Jurkat, Clone E6-1 (cell line): ENCODE measurements at places on chromosomes 4 and X.
A peak's percentile ranks its signal among the peaks of the same experiment; 100 is the strongest.

DNA sequence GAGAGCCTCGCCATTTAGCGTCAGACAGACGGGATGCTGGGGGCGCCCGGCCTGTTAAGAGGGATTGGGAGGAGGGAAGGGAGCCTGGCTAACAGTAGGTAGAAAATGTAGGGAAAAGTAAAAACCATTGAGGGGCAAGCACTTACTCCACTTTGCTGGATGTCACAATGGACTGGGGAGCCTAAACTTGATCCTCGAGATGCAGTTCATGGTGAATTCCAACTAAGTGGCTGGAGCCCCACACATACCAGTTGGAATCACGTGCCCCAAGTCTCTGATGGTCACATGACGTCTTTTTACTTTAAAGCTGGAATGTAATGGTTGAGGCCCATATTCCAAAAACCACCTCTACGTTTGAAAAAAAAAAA, 1.5 kb downstream of the PLS3 start:
- DNase-seq, result no peak

DNA sequence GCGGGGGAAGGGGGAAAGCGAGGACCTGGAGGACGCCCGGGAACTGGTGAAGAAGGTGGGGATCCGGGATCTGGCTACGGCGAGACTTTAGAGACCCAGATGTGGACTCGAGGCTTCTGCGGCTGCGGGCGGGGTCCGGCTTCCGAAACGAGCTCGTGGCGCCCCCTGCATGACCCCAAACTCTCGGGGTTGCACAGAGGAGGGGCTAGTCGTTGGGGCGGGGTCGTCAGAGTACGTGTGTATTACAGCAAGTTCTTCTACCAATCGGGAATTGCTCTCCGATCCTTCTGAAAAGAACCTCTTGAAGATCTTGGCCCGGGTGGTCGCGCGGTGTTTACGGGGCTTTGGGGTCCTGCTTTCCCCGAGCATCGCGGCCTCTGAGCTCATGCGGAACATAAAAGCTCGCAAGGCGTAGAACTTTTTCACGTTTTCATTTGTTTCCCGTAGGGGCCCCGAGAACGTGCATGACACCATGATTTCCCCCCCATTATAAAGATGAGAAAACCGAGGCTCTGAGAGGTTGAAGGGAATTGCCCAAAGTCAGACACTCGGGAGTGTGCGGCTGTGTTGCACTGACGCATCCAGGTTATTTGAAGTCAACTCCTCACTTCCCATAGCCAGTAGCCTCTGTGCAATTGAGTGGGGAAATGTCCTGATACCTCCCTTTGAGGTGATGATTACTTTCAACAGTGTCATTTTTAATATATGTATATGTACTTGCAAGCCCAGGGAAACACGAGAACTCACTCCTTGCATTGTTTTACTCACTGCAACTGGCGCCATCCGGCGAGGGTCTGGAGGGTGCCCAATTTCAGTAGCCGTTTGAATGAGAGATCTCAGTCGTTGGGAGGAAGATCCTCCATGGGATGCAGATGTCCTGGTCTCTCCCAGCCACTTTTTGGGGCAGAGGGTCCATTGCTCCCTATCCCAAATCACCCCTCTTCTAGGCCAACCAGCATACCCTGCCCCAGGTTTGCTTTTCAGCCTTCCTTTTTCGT, at the start of gene BEND4:
Gene BEND4, minus strand, starts transcription at position 149 of the 998 bp plus-strand sequence. CDS start 512 bp downstream, outside the sequence.
- DNase-seq, result peak; percentile 78

- no peak for DNase-seq
These were observed 86.2 kb upstream of the HPRT1 start for GRCh38 chrX:134373736-134374135.

- no peak for DNase-seq
These were observed 813.8 kb upstream of the HTR2C start for GRCh38 chrX:113770071-113770470.

DNA sequence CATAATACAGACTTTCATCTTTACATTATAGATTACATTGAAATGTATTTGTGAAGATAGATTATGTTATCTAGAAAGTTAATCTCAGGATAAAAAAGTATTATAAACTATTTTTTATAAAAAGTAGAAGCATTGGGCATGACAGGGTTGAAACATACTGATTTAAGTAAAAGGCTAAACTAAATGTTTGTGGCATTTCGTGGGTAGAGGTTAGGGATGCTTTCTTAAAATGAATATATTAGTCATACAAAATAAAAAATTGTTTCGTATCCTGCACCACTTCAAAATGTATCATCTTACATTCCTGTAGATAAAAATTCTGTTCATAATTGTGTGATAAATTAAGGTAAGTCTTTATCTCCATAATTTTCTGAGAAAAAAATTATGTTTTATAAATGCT, 603.6 kb downstream of the SPRY1 start:
- DNase-seq, result no peak

DNA sequence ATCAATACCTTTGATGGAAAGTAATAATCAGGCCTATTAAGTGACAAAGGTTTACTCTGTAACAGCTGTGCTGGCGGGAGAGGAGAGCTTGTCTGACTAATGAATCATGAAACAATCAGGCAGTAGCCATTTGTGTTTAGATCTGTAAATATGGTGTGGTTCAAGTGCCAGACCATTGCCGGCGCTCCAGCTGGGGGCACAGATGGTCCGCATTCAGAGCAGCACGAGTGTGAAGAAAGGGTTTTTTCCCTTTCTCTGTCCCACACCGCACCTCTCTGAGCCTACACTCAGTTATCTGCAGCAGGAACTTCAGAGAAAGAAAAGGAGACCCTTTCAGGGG, 111.3 kb upstream of the PAQR3 start:
- DNase-seq, result no peak

GRCh38 chr4:6120361-6120760, 80.0 kb downstream of the JAKMIP1 start:
- no peak for DNase-seq

DNA sequence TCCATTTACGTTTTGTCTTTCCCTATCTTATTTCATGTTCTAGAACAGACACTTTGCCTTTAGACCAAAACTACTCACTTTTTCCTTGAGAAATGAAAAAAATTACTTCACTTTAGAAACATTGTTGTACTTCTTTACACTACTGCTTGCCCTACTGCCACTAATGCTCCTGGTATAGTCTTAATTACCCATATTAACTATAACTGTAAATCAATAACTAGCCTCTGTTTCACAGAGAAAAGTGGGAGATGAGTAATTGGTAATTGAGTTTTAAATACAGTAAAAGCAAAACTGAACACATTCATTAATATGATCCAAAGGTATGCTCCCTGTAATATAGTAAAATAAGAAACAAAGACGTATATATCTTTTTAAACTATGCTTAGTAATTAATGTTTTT, 111.1 kb upstream of the JADE1 start:
- DNase-seq, result no peak

DNA sequence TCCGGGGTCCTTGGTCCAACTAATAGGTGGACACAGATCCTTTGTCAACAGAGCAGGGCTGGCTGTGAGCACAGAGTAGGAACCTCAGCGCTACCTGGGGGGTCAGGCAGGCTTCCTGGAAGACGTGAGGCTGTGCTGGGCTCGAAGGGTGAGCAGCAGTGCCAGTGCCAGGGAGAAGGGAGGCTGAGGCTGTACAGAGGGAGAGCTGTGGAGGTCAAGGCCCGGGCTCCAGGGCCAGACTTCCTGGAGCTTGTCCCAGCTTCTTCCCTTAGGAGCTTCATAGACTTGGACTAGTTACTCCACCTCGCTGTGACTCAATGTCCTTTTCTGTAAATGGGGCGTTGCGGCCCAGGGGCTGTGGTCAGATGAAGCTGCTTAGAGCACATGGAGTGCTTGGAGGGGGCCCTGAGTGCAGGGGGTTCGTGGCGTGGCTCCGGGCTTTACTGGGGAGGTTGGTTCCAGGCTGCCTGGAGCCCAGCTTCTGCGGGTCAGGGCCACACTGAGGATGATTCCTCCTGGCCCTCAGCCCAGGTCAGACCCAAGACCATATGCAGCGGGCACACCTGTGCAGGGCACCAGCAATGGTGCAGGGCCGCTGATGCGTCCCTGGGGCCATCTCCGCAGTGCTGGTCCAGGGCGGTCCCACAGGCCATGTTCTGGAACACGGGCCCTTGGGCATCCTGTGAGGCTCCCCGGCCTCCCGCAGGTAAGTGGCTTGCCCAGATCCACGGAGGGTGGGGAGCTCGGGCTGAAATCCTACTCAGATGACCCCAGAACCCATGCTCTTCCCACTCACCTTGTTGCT, 98.1 kb downstream of the DCTD start:
- no peak for DNase-seq

DNA sequence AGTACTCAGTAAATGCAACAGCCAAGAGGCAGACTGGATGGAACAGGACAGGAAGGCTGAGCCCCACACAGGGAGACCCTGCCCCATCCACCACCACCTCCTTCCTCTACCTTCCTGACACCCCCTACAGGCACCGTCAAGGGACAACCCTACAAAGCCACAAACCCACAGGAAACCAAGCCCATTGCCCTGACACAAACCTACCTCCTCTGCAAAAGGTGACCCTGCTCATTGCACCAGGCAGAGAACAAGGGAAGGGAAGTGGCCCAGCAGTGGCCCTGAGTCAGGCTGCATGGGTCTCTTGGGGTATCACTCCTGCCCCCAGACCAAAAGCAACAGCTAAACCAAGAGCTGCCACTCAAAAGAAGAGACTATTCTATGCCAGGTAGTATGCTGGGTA, 21.0 kb downstream of the JAKMIP1 start:
- peak; percentile 80 for DNase-seq

- no peak for DNase-seq
These were observed 112.9 kb upstream of the PJA1 start for GRCh38 chrX:69278031-69278687.

GRCh38 chrX:1361275-1361674, 24.7 kb downstream of the IL3RA start:
- no peak for DNase-seq

DNA sequence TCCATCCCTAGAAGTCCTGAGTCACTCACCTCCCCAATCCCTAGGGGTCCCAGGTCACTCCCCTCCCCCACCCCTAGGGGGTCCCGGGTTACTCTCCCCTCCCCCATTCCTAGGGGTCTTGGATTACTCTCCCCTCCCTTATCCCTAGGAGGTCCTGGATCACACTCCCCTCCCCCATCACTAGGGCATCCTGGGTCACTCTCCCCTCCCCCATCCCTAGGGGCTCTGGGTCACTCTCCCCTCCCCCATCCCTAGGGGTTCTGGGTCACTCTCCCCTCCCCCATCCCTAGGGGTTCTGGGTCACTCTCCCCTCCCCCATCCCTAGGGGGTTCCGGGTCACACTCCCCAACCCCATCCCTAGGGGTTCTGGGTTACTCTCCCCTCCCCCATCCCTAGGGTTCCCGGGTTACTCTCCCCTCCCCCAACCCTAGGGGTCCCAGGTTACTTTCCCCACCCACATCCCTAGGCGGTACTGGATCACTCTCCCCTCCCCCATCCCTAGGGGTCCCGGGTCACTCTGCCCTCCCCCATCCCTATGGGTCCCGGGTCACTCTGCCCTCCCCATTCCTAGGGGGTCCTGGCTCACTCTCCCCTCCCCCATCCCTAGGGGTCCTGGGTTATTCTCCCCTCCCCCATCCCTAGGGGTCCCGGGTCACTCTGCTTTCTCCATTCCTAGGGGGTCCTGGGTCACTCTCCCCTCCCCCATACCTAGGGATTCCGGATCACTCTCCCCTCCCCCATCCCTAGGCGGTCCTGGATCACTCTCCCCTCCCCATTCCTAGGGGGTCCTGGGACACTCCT, 2.1 kb downstream of the ASMTL start:
- DNase-seq, result no peak

DNA sequence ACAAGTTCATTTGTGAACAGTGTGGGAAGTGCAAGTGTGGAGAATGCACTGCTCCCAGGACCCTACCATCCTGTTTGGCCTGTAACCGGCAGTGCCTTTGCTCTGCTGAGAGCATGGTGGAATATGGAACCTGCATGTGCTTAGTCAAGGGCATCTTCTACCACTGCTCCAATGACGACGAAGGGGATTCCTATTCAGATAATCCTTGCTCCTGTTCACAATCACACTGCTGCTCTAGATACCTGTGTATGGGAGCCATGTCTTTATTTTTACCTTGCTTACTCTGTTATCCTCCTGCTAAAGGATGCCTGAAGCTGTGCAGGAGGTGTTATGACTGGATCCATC, 5.5 kb downstream of the SPRY1 start:
- DNase-seq, result no peak

DNA sequence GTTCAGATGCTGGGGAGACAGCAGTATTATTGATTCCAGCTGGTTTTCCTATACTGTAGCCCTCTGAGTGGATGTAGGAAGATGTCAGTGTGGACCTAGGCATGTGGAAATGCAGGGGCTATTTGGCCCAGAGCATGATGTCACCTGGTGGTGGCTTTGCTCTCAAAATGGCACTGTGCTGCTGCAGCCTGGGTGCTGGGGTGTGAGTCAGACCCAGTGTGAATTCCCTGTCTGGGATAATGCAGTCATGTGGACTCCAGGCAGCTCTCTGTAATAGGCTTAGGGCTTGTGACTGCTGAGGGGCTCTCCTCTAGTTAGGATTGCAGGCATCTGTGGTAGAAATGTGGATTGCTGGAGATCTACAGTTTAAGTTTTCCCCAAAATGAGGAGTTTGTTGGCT, 70.7 kb downstream of the DCAF8L2 start:
- DNase-seq, result no peak

DNA sequence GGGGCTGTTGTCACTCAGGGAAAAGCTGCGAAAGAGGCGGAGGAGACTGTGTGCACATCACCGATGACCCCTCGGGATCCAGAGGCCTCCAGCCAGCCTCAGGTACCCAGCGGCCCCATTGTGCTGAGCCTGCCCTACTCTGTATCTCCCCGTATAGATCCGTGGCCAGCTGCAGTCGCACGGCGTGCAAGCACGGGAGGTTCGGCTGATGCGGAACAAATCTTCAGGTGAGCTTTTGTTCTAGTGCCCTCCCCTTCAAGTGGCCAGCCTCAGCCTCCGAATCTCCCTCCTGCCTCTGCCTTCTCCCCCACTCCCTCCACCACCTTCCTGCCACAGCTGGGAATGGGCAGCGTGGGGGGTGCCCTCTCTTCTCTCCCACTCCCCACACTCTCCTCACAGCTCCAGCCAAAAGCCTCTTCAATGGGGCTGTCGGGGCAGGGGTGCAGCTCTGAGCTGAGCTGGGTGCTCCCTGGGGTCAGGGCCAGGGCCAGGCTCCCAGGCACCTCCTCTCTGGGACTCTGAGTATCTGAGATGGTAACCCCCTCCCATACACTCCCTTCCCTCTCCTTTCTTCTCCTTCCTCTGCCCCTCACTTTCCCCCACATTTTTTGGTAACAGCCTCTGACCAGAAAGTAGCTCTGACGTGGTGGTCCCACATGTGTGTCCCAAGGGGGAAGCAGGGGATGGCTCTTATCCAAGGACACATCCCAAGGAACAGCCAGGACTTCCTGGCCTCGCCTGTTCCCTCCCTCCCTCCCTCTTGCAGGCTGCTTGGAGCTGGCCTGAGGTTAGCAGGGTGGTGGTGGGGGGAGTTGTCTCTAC, 20.4 kb upstream of the UBA1 start:
- no peak for DNase-seq
